ENCODE measurements at places on chromosomes 3 and 15.

DNA sequence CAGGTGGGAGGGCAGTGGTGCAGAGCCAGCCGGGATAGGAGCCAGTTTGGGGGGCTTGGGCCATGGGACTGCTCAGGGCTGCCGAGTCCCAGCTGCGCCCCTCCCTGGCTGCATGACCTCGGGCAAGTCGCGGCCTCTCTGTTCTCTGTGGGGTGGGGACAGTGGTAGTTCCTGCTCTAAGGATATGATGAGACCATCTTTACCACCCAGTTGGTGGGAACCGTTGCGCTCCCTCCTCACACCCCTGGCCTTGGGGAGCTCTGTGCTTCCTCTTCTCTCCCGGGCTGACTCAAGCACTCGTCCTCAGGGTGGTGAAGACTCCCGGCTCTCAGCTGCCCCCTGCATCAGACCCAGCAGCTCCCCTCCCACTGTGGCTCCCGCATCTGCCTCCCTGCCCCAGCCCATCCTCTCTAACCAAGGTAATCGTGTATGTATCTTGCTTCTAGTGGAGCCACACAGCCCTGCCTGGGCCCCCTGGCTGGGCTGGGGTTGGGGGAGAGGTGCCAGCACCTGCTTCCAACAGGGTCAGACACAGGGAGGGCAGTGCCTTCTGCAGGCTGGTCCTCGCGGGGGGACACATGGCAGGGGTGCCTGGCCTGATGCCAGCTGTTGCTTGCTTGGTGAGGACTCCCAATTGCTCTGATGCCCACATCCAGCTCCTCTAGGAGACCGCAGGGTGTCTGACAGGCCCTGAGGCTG is 15.1 kb upstream of the STAB1 start:
- no peak for DNase-seq

- peak; percentile 22 for DNase-seq
Measured at GRCh38 chr15:76147906-76148570, 88.3 kb downstream of the TMEM266 start.

DNA sequence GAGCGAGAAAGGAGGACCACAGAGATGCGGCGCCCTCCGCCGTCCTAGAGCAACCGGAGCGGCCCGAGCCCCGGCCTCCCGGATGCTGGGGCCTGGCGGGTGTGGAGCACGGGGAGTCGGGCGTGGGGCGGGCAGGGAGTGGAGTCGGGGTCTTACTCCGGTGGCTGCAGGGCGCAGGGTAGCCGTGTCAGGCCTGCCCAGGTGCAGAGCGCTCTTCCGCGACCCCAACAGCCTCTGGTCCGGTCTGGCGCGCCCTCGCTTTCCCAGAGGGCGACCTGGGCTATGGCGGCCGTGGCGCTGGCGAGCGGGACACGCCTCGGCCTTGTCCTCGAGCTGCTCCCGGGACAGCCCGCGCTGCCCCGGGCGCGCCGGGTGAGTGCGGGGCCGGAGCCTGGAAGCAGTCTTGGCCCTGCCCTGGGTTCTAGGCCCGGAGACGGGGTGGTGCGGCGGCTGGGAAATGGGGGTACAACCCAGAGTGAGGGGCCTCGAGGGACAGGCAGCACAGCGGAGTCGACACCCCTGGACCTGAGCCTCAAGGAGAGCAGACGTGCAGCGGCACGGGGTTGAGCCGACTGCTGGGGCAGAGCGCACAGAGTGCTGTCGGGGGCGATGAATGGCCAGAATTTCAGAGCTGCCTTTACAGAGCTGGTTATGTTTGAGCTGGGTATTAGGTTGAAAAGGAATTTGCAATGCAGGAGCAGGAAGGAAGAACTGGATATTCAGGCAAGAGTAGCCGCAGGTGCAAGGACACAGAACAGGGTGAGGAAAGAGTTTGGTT is at the start of gene ZNF662:
Gene ZNF662, plus strand, starts transcription at position 73 of the 778 bp plus-strand sequence. CDS start 1,973 bp downstream, outside the sequence.
- DNase-seq = no peak

GRCh38 chr3:32154205-32154579 is 47.8 kb downstream of the GPD1L start:
- DNase-seq = no peak

GRCh38 chr3:4600493-4600892 is 107.3 kb downstream of the ITPR1 start:
- DNase-seq = no peak

DNA sequence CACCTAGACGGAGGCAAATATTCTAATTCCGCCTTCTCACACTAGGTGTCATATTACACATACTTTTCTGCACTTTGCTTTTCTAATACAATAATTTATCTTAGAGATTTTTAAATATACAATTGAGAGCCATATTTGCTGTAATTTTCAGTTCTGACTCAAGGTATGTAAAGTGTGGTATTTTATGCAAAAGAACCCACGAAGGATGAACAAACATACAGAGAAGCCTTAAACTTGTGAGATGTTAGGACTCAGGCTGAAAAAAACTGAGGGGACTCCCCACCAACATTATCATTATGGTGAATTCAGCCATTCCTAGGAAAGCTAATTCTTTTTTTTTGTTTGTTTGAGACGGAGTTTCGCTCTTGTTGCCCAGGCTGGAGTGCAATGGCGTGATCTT is 9.6 kb downstream of the ZBTB11 start:
- DNase-seq = no peak

All from NCI-H460 (cell line).